ENCODE measurements at places on chromosomes 13 and 19.

- no peak for DNase-seq
Measured at GRCh38 chr13:113781571-113781970, 22.5 kb downstream of the TMEM255B start.

GRCh38 chr13:38826182-38826813 is 139.4 kb downstream of the FREM2 start:
- DNase-seq: no peak

GRCh38 chr13:48356750-48357149 is 53.2 kb downstream of the RB1 start:
- DNase-seq: no peak

- DNase-seq: no peak
Measured at GRCh38 chr19:55113570-55114039, 3.8 kb downstream of the PPP1R12C start.

DNA sequence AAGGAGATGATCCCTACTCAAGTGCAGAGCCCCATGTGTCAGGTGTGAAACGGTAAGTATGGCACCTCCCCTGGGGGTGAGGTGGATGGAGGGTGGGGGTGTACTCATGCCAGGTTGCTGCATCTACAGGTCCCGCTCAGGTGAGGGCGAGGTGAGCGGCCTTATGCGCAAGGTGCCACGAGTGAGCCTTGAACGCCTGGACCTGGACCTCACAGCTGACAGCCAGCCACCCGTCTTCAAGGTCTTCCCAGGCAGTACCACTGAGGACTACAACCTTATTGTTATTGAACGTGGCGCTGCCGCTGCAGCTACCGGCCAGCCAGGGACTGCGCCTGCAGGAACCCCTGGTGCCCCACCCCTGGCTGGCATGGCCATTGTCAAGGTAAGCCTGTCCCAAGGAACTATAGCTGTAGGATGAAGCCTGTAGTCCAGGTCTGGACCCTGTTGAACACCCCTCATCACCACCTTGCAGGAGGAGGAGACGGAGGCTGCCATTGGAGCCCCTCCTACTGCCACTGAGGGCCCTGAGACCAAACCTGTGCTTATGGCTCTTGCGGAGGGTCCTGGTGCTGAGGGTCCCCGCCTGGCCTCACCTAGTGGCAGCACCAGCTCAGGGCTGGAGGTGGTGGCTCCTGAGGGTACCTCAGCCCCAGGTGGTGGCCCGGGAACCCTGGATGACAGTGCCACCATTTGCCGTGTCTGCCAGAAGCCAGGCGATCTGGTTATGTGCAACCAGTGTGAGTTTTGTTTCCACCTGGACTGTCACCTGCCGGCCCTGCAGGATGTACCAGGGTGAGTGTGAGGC is 5.2 kb downstream of the TRIM28 start:
- no peak for DNase-seq

DNA sequence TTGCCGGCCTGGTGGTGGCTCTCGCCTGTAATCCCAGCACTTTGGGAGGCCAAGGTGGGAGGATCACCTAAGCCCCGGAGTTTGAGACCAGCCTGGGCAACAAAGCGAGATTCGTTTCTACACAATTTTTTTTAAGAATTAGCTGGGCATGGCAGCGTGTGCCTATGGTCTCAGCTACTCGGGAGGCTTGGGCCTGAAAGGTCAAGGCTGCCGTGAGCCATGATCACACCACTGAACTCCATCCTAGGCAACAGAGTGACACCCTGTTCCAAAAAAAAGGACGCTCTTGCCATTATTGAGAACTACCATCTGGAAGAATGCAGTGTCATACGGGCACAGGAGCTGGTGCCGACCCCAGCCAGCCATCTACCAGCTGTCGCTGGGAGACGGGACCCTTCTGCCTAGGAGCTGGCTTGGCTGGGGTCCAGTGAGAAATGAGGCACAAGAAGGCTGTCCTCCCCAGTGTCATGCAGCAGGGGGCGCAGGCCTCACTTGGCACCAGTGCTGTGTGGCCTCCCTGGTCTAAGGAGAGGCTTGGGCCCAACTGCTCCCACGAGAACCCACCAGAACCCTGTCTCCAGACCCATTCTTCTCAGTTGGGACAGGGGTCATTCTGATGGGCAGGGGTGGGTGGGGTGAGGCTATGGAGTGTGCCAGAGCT is 12.2 kb upstream of the RELB start:
- DNase-seq: no peak

DNA sequence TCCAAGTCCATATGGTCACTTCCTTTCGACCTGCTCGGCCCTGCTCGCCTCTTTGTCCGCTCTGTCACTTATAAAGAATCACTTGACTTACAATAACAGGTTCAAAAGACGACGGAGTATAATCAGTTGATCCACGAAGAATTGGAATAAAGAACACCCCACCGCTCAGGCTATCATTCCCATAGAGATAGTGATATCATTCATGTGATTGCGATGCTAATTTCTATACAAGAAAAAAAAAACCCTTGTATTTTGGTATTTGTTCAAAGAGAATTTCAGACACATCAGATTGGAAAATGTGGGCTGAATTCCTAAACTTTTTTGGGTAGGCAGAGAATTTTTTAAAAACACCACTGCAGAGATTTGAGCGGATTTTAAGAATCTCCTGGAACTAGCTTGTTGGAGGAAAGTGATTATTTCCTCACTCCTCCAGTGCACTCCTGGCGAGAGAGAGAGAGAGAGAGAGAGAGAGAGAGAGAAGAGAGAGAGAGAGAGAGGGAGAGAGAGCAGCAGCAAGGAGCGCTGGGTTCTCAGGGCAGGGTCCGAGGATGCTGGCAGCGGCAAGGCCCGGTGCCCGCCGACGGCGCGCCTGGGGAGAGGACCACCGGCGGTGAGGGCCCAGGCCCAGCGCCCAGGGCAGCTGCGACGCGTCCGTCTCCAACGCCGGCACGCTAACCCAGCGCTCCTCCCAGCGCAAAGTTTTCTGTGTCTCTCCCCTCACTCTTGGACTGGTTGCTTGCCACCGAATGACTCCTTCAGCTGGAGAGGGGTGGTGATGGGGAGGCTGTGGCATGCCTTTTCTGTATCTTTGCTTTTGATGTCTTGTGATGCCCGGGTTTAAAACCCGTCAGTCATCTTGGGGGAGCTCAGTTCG is 149.0 kb upstream of the ZNF536 start:
- no peak for DNase-seq

All from GOT3 (cell line).